ENCODE measurements at places on chromosomes 16 and 17.

DNA sequence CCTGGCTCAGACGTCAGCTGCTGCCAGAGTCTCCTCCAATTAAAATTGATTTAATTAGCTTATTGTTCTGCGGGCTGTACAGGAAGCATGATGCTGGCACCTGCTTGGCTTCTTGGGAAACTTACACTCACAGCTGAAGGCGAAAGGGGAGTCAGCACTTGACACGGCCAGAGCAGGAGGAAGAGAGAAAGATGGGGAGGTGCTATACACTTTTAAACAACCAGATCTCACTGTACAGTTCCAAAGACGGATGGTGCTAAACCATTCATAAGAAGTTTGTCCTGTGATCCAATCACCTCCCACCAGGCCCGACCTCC is 1.4 kb upstream of the PRDM7 start:
- no peak for DNase-seq

- no peak for DNase-seq
These were observed 120.5 kb downstream of the HS3ST4 start for GRCh38 chr16:25812215-25812614.

GRCh38 chr16:75060723-75061122 is 55.9 kb downstream of the LDHD start:
- no peak for DNase-seq

DNA sequence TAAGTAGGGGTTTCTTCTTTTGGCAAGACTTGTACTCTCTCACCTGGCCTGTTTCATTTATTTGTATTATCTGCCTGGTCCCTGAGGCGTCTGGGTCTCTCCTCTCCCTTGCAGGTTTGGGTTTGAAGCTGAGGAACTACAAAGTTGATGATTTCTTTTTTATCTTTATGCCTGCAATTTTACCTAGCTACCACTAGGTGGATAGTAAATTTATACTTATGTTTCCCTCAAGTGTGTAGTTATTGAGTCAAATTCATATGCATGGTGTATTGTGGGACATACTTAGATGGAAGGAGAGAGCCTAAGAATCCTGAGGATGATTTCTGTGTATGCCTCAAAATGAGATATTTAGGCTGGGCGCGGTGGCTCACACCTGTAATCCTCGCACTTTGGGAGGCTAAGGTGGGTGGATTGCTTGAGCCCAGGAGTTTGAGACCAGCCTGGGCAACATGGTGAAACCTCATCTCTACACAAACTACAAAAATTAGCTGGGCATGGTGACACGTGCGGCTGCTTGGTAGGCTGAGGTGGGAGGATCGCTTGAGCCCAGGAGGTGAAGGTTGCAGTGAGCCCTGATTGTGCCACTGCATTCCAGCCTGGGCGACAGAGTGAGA is 13.6 kb downstream of the TMEM98 start:
- DNase-seq: no peak

DNA sequence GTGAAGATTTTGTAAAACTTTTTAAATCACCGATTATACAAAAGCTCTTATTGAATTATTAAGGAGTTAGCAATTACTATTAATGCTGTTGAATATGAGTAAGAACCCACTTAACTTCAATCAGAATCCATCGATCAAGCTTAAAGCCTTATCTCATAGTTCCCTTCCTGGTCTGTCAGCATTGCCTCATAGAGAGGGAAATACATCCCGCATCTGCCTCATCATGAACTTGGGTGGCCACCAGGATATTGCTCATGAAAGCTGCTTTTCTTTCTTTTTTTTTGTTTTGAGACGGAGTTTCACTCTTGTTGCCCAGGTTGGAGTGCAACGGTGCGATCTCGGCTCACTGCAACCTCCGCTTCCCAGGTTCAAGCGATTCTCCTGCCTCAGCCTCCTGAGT is 66.7 kb downstream of the PIGL start:
- no peak for DNase-seq

GRCh38 chr17:9875441-9875840 is 29.6 kb downstream of the RCVRN start:
- peak; percentile 89 for DNase-seq

DNA sequence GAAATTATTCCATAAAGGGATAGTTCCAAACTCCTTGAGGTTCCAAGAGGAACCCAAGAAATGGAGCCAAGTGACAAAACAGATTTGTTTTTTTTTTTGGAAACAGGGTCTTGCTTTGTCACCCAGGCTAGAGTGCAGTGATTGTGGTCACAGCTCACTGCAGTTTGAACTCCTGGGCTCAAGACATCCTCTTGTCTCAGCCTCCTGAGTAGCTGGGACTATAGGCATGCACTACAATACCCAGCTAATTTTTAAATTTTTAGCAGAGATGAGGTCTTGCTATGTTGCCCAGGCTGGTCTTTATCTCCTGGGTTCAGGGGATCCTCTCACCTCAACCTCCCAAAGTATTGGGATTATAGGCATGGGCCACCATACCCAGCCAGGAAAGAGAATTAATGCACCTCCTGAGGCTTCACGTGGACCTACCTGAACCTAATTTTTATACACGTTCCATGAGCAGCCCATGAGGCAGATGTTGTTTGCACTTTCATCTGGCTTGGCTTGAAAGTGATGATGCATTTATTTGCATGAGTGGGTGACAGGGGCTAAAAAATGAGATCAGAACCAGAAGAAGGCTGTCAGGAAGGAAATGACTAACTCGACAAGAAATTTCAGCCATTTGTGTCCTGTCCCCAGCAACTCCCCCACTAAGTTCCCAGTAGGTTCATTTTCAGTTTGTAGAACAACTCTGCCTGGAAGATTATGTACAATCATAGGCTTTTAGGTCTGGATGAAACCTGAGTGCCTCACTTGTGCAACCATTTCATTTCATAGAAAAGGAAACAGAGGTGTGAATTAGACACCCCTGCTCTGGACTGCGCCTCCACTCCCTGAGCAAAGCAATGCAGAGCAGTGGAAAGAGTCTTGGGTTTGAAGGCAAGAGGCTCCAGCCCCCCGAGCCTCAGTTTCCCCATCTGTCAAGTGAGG is 10.3 kb upstream of the IRF8 start:
- peak; percentile 48 for DNase-seq
